ENCODE measurements at places on chromosomes 7 and 10.
A peak's percentile ranks its signal among the peaks of the same experiment; 100 is the strongest.

DNA sequence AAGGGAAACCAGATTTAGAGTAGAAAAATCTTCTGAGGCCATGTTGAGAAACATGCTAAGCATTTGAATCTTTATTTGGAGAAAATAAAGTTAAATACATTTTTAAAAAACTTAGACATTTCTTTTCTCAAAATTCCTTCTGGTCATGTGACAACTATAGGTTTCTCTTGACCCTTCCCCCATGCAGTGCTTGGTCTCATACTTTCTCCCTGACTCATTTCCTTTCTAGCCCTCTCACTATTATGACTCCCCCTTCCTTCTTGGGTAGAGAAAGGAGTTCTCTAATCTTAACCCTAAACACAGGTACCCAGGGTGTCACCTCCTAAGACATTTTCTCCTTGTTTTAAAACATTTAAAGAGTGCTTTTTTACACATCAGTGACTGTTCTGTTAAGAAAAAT, 179.5 kb upstream of the TMEM106B start:
- no peak for DNase-seq

DNA sequence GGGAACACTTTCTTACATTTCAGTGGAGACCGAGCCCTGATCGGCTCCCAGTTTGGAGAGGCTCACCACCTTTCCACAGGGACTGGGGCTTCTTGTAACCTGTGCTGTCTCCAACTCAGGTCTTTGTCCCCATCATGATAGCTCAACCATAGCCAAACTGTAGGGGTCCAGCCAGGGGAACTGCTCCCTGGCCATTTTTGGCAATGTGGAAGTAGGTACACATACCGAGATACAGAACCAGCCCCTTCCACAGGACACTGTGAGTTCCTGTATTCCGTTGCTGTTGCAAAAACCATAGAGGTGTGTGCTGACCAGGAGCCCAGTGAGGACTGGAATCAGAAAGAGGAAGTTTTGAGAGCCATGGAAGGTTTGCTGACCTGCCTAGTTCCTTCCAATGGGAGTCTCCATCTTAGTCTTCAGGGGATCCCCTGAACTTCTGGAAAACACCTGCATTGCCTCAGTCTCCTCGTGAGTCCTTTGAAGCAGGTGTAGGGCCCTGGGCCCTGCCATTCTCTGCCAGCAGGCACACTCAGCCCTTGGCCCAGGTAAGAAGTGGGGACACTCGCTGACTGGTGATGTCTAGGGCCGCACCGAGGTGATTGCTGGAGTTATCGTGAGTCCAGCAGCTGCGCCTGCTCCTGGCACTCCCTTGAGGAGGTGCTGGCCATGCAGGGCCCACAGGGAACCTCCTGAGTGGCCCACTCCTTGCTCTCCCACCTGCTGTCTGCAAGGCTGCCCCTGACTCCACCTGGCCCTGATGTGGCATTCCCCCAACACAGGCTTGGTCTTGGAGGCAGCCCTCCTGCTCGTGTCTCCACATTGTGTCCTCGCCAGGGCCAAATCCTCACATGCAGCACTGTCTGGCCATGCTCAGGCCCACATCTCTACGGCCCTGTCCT, 11.2 kb downstream of the WDFY4 start:
- DNase-seq, result no peak

DNA sequence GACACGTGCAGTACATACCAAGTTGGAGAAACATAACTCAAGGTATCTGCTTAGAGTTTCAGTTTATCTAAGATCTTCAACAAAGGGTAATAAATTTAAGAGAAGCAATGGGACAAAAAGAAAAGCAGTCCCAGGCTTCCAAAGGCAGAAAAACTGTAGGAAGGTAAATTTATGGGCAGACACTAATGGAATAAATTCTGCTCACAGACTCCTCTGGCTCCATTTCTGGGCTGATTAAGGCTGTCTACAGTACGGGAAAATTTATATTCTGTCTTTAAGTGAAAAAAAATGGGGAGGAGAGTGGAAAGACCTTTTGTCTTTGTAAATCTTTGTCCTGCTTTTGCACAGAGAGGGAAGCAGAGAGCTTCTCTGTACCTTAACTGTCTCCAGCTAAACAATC, 587.5 kb upstream of the IGFBP3 start:
- no peak for DNase-seq

- DNase-seq, result no peak
Observed at GRCh38 chr10:21989453-21990154, 13.9 kb downstream of the DNAJC1 start.

DNA sequence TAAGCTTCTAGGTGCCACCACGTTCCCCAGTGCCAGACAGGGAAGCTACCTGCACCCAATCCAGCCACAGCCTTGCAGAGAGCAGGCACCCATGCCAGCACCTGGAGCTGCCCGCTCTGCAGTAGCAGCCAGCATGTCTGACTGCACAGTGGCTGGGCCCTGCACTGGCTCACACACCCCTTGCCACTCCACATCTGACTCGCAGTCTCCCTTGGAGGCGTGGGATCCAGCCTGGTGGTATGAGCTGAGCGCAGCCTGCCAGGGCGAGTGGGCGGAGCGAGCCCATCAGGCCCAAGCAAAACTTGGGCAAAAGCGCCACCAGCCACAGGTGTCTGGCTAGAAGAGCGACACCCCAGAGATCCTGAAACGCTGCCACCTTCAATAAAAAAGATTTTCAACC, 30.1 kb downstream of the CRTAC1 start:
- DNase-seq, result no peak

DNA sequence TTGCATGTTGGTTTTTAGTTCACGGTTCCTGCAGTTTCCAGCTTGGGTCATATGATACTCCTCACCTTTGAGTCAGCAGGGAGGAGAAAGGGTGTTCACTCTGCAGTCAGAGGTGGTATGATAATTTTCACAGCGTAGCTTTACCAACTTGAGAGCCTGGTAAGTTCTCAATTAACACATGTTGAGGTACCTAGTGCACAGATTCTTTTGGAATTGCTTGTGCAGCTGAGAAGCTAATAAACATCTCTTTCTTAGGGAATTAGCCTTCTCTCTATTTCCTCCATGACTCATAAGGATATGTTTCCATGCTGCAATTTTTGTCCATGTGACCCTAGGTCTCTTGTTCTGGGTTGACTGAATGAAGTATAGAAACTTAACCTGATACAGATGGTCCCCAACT, 166.6 kb downstream of the KIF20B start:
- no peak for DNase-seq

- no peak for DNase-seq
Observed at GRCh38 chr10:22103701-22104470, 100.4 kb upstream of the DNAJC1 start.

DNA sequence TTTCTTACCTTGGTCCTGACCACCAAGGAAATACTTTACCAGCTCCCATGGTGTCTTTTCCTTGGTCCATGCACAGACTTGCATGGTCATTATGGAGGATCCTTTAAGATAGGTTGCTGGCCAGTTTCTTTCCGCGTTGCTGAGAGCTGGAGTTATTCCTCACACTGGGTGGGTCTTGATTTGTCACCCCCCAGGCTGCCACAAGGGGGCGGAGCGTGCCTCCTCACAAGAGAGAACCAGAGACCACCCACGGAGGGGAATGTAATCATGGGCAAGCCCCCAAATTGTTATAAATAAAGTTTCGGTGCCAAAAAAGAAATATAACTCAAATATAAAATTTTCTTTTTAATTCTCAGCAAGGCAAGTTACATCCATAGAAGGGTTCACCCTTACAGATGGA, 10.5 kb upstream of the TRIM24 start:
- DNase-seq, result no peak

GRCh38 chr7:93219868-93220267, 6.4 kb downstream of the HEPACAM2 start:
- DNase-seq, result no peak

- DNase-seq, result no peak
Observed at GRCh38 chr10:76769582-76769981, 868.0 kb downstream of the KCNMA1 start.

GRCh38 chr10:128922619-128923196, 544.3 kb upstream of the MGMT start:
- DNase-seq, result no peak

DNA sequence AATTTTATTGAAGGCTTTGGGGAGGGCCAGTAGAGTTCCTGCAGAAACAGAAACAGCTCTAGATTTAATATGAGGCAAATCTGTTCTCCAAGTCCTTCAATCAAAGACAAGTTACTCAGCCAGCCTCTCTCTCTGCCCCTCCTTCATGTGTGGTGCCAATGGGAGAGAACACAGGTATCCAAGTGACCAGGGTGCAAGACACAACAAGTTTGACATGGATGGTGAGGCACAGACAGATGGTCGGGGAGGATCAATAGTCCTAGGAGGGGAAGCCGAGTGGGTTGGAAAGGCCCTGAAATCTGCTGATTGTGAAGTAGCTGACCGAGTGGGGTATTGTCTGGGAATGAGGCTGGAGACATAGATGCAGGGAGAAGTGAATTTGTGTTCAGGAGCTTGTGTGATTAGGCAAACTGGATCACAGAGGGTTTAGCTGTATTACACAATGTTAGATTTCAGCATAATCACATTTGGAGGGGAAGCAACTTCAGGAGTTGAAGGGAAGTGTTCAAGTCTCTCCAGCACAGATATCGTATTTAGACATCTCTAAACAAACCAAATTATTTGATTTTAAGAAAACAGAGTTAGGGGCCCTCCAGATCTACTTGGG, 1.5 kb downstream of the GIMAP1 start:
- no peak for DNase-seq

- no peak for DNase-seq
Observed at GRCh38 chr7:53191191-53191695, 155.8 kb downstream of the POM121L12 start.

- DNase-seq, result no peak
Observed at GRCh38 chr10:95660283-95660682, 3.8 kb upstream of the ALDH18A1 start.

GRCh38 chr10:32943854-32944661, 14.0 kb downstream of the ITGB1 start:
- no peak for DNase-seq

- DNase-seq, result no peak
Observed at GRCh38 chr10:132957131-132957530, 14.8 kb upstream of the CFAP46 start.

DNA sequence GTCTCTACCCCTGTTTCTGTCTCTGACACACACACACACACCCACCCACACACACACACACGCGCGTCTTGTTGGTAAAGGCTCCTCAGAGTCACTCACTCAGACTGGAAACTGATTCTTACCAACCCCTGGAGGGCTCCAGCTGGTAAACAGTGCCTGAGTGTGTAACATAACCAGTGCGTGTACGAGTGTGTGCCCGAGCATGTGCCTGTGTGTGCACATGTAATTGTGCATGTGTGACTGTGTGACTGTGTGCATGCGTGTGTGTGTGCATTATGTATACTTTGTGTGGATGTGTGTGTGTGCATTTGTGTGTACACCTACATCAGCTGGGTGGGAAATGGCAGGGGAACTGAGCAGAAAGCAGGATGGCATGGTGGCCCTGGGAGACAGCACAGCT, 317.1 kb downstream of the WDR37 start:
- no peak for DNase-seq

GRCh38 chr7:42932811-42933591, 825 bp downstream of the MRPL32 start:
- DNase-seq, result no peak

DNA sequence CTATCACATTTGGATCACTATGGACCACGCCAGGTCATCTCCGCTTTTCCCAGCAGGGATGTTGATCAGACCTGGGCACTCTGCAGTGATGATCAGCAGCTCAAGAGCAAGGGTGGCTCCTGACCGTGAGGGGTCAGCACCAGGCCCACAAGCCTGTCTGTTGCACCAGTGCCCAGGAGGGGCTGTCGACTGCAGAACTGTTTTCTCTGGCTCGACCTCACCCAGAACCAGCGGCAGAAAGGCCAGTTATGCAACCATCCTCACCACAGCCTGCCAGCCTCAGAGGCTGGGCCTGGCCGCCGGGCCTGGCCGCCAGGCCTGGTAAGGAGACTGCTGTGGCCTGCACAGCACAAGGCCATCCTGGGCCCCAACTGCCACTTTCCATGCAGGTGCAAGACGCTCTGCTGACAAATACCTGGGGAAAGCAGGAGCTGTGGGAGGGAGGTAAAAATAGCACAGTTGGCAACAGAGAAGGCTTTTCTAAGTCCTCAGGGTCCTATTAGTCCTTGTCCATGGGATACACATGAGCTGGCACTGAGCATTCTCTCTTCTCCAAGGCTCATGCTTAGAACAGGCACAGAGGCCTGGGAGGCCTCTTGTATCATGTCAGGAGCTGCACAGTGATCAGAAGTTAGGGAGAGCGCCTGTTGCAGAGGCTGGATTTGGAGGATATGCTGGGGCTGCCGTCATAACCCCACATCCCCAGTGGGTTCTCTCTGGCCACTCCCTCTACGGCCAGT, 17.5 kb downstream of the KCNMA1 start:
- peak; percentile 20 for DNase-seq

DNA sequence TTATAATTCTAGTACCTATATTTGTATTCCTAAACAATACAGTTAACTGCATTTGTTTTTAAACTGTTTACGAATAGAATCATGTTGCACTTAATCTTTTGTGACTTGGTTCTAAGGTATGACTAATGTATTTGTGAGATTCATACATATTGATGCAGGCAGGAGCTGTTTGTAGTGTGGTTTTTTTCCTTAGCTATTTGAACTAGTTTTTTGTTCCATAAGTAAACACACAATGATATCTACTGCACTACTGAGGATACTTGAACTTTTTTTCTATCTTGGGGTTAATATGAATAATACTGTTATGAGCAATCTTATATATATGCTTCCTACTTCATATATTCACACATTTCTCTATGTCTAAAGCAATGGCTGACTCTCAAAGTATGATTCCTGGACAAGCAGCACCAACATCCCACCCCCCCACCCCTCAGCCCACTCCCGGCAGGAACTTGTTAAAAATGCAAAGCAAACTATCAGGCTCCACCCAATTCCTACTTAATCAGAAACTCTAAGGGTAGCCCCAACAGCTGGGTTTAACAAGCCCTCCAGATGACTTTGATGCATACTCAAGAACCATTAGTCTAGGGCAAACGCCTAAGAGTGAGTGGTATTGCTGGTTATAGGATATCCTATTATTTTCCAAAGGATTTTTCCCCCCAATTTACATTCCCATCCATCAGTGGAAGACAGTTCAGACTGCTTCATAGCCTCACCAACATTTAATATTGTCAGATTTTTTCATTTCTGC, 25.8 kb downstream of the BRAF start:
- no peak for DNase-seq

DNA sequence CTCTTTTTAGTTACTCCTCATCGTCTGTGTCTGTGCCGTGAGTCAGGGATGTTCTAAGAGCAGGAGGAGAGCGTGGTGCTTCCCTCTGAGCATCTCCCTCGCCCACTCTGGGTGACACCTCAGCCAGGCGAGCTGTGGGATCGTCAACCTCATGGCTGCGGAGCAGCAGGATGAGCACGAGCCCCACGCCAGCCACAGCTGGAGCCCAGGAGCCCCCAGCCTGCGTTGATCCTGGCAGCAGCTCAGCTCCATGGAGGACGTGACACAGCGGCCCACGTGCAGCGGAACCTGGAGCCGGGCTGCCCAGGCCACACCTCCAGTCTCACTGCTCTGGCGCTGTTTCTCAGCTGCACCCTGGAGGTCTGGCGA, 512.0 kb downstream of the PTPRN2 start:
- no peak for DNase-seq
